Brain microvascular endothelial cell (primary cell): ENCODE measurements at places on chromosomes 7 and 10.

GRCh38 chr7:66683770-66684123 lies 55.1 kb downstream of the KCTD7 start:
- no peak for DNase-seq

DNA sequence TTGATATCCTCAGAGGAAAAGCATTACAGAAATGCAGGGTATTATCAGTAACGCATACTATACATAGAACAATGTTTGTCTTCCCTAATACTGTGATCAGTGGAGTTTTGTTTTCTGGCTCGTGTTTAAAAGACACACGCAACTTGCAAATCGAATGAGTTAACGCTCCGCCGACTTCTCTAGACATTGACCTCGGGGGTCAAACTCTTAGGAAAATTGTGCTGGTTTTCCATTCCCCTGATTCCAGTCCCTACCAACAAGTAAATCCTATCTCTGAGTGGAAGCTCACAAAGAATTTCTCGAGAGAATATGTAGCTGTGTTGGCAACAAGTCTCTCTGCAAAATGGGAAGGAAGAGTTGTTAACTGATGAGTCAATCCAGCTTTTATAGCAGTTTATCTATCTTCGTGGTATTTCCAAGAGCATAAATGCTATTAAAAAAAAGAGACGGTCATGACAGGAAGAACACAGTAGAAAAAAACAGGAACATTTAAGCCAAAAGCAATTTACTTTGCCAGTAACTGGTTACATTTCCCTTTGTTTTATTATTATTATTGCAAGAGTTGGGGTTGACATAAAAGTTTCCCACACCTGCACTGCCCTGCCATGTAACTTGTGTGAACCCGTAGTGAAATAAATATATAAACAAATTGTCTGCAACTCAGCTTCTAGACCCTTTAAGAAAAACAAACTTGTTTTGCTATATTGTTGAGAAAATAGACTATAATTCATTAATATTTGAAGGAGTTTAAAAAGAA lies 144.4 kb downstream of the ARID5B start:
- DNase-seq, result peak; percentile 93

GRCh38 chr7:98879198-98879978 lies 1.1 kb downstream of the TRRAP start:
- DNase-seq, result no peak

GRCh38 chr10:78025685-78026364 lies 3.5 kb downstream of the POLR3A start:
- DNase-seq, result peak; percentile 35

DNA sequence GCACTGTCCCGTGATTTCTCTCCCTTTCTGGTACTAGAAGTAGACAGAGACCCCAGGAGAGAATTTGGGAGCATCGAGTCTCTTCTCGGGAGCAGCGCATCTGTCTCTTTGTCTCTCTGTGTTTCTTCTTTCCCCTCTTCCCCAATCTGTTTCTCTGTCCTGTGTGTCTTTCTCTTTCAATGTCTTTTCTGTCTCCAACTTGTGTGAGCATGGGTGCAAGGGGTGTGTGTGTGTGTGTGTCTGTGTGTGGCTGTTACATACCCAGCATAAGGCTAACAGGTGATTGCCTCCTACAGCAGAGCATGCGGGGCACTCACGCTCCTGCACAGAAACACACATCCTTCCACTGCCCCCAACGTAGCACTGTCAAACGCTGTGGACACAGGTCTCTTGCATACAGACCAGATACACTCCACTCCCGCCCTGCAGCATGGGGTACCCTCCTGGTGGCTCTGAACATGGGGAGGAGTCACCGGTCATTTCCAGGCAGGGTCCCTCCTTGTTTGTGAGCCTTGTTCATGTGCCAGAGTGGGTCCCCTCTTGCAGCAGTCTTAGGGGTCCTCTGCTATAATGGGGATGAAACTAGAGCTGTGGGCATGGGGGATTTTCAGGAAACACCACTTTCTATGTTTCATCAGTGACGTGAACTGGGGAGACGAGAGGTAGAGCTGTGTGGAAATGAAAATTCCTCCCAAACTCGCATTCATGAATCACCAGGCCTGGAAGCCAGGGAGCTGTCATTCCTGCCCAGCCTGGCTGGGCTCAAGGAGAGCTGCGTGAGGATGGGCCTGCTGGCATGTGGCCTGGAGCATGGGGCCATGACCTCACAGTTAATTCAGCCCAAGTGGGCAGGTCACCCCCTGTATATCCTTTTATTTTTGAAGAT lies 980 bp downstream of the ADAMTS14 start:
- peak; percentile 74 for DNase-seq

DNA sequence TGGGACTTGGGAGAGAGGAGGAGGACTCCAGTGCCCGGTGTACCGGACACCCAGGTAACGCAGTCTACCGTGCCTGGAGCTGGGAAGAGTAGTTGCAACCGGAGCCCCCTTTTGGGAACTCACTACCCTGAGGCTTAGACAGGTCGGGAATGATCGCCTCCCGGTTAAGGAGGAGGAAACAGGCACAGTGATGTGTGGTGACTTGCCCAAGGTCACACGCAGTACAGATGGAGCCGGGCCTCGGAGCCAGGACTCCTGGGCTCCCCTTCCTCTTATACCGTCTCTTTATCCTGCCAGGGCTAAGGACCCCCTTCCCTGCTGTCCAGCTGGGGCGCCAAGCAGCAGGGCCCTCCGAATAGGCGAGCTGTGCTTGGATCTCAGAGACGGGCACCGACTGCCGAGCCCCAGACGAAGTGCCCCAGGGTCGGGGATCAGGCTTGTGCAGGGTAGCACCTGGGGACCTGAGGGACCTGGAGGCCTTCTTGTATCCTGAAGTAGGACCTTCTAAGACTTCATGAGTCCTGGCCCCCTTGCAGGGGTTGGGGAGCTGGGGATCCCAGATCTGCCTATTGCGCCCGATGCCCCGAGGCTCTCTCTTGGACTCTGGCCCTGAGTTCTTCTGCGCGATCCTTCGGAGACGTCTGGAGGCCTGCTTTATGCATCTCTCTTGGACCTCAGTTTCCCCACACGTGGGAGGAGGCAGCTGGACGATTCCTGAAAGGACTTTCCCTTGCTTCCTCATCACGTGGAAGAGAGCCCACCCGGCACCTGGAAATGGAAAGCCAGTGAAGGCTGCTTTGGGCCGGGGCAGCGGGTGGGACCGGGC lies 767 bp upstream of the CYP26A1 start:
- DNase-seq, result no peak

DNA sequence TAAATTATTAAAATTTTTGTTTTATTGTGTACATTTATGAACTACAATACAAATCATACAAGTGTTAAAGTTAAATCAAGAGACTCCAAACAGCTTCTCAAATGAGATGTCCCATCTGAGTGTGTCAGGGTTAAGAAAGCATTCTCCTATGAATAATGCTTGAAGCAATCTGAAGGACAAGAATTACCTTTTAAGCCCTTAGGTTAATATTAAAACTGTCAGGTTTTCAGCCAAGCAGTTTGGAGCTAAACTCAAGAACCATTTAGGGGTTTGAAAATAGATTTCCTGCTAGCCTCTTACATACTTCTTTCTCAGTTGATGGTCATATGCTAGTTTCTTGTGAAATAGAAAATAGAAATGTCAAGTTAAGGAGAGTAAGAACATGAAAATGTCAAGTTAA lies 38.3 kb downstream of the LIPJ start:
- DNase-seq, result no peak

DNA sequence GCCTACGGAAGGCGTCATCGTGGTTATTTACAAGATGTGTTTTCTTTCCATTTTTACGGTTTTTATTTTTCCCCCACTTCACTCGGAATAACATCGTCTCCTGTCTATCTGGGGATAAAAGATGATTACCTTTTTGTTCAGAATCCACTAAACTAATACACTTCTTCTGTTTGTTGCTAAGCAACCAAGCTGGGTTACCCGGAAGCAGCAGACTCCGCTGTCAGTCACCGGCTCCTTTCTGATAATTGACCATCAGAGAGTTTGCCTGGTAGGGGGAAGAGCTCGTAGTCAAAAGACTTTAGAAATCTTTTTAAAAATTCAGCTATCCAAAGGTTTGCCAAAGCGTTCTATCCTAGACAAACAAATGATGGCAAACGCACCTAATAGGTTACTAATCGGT lies 75.0 kb upstream of the SFMBT2 start:
- no peak for DNase-seq

GRCh38 chr10:51876503-51876902 lies 177.1 kb upstream of the CSTF2T start:
- no peak for DNase-seq

DNA sequence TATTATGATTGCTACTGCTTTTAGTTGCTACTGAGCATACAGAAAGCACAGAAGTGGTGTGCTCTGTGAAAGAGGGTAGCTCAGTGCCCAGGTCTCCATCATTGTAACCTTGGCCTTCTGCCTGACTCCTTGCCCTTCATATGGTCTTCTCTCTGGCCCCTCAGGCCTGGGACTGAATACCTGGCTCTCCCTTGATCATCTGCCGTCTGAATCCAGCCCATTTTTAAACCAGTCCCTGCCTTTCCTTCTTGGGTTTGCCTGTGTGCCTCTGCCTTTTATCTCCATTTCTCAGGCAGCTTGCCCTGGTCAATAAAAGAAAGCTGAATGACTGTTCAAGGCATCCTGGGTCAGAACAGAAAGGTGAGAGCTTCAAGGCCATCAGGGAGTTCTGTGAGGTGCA lies 109.1 kb upstream of the ZNF438 start:
- DNase-seq, result no peak

DNA sequence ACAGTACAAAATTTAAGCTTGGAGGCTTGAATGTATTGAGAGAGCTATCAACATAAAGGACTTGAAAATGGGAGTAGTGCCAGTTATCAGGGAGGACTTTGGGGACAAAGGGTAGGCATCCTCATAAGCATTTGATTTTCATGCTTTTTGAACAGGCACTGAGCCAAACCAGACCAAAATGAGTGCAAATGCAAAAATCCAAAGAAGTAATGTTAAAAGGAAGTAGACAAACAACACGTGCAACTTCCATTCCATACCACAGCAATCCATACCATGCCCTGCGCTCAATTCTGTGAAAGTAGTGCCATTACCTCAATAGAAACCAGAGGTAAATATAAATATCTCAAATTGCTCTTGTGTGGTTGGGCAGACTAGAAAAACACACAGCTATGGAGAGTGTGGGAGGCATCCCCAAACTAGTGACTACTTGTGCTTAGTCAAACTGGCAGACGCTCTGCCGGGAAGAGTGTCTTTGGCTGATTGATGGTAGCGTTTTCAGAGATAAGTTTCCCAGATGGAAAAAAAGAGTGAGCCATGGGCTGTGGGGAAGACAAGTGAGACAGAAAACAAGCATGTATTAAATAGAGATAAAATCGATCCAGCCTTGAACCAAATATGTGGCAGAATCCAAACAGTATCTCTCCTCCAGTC lies 161.5 kb downstream of the CREB5 start:
- no peak for DNase-seq

DNA sequence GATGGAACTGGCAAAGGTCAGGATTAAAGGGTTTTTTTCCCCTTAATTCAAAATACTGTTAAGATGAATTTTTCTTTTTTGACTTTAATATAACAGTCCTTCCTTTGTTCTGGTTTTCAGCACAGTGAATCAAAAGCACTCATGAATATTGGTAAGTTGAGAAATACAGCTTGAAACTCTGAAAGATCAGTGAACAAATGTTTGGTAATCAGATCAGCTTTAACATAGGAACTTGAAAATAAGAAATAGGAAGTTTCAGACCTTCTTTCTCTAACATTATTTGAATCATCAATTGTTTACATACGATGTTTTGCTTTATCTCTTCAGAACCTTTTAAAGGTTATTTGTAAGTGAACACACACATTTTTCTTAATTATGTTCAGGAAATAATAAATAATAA lies 90.5 kb downstream of the SGMS1 start:
- DNase-seq, result no peak

DNA sequence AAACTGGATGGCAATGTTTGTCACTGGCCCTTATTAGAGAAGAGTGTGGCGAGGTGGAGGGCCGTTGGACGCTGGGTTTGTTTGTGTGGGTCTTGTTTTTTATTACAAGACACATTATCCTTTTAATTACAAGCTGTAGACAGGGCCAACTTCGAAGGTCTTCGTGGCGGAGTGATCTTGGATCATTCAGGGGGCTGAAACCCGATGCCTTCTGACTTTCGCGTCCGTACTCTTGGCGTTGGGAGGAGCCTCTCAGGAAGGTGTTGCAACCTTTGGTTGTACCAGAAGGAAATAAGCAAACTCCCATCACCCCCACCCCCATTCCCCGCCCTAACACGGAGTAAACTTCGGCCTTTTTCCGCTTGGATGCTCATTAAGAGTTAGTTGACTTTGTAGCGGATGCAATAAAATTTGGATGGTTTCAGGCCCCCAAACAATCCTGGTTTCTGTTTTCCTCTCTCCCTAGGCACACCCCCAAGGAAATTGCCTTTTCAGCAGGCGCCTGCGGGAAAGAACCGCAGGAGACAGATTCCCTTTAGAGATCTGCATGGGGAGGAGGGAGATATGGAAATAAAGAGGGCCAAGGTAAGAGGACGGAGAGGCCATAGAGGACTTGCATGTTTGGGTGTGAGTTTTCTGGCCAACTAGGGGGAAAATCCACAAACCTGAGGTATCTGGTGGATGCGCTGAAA lies 294.5 kb upstream of the NFE2L3 start:
- DNase-seq, result no peak

DNA sequence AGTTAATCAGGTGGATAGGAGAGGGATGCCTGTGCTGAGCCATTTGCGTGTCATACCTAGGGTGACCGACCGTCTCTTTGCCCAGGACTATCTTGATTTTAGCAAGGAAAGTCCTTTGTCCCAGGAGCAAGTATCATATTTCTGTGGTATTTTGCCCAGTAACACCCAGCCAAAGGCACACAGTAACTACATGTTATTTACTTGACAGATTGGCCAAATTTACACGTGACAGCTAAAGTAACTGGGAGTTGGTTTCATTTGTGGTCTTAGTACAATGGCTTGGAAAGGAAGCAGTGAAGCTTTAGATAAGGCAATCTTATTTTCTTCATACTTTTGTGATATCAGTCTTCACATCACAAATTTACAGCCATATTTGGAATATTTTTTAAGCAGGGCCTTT lies 142.1 kb downstream of the JCAD start:
- no peak for DNase-seq

GRCh38 chr7:4842319-4843064 lies 19.3 kb downstream of the PAPOLB start:
- no peak for DNase-seq

DNA sequence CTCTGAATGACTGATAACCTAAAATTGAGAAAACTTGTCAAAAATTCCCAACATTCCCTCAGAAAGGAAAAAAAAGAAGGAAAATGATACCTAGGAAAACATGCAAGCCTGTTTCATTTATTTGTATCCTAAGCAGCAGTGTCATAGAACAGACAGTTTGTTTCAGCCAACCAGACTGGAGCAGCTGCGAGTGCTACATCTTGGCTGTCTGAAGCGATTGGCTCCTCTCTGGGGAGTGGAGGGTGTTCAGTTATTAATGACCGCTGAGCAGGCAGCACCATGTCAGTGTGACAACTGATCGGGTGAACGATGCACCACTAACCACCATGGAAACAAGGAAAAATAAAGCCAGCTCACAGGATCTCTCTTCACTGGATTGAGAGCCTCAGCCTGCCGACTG lies at the start of gene LRRN3:
LRRN3 (plus strand) TSS at position 282 of the 400 bp plus-strand sequence. CDS start 31,646 bp downstream, outside the sequence.
- peak; percentile 89 for DNase-seq

GRCh38 chr10:11756766-11757315 lies 14.7 kb downstream of the ECHDC3 start:
- DNase-seq, result no peak
